ENCODE measurements at places on chromosomes 5 and 9. TPM values are rescaled to one million over a fixed set of nuclear protein-coding genes. Genes with fewer than 3 reads are reported as not detected.

DNA sequence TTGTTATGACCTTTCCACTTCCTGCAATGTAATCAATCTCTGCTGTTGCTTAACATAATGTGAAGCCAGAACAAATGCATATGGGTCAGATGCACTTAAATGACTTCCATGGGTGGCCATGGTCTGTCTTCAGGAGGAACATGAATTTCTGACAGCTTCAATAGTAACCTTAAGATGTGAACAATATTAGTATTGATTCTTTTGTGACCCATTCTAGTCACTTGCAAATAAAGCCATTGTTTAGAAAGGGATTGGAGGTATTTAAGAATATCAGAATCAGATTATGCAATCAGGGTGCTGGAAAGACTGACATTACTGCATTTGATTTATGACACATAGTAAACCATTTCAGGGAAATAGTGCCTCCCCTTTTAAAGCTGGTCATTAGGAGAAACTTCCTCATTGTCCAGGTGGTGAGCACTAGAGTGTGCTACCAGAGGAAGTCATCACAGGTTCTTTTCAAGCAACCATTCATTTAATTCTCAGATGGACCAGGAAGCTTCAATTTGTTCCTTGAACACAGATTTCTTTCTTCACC, 32.1 kb downstream of the GRIN3A start:
- DNase-seq: no peak

The SREK1IP1 gene
- total RNA-seq: 18.2 TPM

DNA sequence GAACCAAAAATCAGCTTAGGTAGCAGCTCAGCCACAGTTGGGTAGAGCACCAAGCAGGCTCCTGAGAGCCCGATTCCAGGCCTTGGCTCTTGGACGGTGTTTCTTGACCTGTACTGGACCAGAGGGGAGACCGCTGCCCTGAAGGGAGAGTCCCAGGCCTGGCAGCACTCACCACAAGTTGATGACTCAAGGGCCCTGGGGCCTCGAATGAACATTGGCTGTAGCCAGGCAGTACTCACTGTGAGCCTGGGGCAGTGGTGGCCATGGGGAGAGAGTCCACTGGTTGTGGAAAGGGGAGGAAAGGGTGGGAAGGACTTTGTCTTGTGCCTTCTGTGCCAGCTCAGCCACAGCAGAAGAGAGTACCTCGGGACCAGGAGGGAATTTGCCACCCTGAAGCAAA, 166.1 kb downstream of the EDIL3 start:
- no peak for DNase-seq

DNA sequence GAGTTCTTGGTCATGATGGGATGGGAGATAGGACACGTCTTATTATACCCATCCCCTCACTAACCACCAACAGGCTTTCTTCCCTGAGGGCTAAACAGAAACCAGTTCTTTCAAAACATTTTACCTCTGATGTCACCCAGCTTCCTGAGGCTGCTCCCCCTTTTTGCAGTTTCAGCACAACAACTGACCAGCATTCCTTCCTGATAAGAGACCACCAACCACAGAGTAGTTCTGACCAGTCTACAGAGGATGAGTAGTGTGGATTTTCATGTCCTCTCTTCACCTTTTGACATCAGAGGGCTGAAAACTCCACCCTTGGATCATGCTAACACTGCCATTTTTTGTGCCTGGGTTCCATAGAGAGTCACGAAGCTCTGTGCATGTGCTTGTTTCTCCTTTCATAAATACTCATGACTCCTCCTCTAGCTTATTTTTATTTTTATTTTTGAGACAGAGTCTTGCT, 82.6 kb downstream of the OSTF1 start:
- DNase-seq: no peak

DNA sequence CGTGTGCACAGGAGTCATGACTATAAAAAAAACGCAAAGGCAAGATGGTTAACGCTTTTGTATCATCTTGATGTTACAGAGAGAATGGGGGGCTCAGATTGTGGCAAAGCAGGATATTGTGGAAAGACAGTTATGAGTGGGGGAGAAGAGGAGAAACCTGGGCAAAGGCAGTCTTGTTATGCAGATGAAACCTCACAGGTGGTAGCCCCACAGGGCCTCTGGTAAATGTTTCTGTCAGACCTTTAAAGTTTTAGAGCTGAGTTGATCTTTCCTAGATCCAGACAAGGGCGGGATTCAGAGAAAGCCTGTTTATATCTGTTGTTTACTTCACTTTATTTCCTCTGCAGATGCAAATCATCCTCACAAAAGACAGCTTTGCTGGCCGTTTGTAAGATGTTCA, 55.2 kb downstream of the C9orf85 start:
- no peak for DNase-seq

DNA sequence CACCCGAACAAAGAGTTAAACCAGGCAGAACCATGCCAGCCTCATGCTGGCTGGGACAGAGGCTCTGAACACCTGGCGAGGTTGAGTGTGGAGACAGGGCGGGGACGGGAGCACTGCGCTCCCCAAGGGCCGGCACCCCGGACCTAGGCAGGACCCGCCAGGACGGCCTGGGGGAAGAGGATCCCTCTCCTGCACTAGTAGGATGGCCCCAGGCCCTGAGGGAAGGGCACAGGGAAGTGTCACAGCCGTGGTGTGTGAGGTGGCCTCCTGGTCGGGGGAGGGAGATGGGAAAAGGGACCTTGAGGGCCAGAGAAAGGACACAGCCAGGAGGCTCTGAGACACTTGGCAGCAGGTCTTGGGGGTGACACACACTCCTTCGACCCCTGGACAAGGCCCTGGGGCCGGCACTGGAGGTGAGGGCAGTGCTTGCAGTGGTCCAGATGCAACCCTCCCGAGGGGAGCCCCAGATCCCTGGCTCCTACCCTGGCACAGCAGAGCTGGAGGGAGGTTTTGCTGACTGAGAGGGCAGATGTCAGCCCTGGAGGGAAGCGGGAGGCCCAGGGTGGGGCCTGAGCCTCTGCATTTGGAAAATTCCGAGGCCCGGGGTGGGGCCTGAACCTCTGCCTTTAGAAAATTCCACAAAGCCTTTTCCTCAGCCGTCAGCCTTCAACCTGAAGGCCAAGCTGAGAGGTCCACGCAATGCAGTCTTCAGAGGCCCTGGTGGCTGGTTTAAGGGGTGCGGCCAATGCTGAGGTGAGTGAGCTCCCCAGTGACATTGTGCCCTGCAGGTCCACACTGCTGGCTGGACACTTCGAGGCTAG, 24.8 kb upstream of the TERT start:
- DNase-seq: no peak

GRCh38 chr5:9042241-9042640, 503.6 kb downstream of the SEMA5A start:
- no peak for DNase-seq

GRCh38 chr9:89412541-89412940, 85.4 kb downstream of the SEMA4D start:
- DNase-seq: no peak

- DNase-seq: no peak
Observed at GRCh38 chr5:62143268-62144229, 162.5 kb upstream of the KIF2A start.

The NCS1 gene
- 312 TPM for total RNA-seq

DNA sequence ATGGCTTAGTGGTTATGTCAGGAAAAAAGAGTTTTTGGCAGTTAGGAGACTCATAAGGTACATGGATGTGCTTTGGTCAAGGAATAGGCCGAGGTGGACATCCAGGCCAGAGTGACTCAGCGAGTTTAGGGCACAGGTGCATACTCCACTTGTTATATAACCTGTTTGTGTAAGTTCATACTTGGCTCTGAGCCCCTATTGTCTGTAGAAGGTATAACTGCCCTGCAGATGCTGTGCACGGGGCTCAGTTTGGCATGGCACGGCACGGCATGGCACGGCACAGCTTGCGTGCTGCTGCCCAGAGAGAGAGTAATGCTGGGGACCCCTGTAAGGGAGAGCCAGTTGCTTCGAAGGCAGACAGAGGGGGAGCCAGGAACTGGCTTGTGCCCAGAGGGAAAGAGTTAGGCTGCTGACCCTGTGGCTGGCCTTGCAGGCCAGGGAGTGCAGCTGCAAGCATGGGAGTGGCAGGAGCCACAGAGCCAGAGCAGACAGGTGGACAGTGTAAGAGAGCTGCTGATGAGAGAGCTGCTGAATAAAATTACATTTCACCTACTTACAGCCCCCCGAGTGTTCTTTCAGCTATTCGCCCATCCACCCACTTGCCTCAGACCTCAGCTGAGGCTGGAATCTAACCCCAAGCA, 32.2 kb downstream of the GCNT4 start:
- no peak for DNase-seq

The PCDHGA6 gene
- total RNA-seq: 6.3 TPM

DNA sequence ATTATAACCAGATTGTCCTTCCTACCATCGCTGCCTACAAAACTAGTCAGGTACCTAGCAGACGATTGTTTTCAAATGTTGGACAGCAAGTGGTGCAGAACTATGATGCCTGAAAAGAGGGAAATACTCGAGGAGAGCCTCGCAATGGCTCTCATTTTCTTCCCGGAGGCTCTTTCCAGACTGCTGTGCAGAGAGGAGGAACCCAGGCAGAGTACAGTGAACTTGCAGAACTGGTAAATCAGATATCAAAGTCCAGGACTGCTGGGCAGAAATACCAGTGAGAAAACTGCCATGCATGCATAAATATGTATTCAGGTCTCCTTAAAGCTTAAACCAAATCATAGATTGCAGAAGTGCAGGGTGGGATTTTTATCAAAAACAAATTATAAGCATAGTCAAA, 26.4 kb upstream of the UGT3A1 start:
- DNase-seq: no peak

DNA sequence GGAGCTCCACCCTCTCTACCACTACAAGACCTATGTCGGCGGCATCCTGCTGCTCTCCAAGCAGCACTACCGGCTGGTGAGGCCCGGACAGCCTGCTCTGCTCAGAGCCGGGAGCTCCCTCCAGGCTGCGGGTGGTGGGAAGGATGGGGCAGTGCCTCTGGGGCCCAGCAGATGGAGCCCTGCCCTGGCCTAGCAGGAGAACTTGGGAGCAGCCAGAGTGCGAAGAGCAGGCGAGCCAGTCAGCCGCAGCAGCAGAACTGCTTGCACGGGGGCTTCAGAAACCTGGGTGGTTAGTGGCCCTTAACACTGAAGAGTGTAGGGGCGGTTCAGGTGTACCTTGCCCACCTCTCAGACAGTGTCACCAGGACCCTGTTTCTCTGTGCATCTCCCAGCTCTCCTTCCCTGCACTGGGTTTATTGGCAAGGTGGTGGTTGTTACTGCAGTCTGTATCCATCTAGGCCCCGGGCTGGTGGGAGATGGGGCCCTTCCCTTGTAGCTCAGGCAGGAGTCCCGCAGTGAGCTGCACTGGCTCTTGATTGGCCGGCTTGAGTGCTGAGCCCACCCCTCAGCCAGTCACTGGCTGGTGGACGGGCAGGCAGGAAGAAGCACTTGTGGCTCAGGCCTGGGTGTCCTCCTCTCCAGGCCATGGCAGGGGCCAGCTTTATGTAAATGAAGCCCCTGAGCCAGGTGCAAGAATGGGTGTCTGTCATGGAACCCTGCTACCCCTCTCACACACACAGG, 7.7 kb downstream of the B4GALT7 start:
- DNase-seq: peak; percentile 93
